ENCODE measurements at places on chromosomes 3 and 15. TPM values are rescaled to one million over a fixed set of nuclear protein-coding genes. Genes with fewer than 3 reads are reported as not detected.

- DNase-seq: no peak
Observed at GRCh38 chr15:74022706-74023470, 28.4 kb downstream of the PML start.

- DNase-seq: no peak
Observed at GRCh38 chr15:58361273-58361759, 70.5 kb upstream of the LIPC start.

DNA sequence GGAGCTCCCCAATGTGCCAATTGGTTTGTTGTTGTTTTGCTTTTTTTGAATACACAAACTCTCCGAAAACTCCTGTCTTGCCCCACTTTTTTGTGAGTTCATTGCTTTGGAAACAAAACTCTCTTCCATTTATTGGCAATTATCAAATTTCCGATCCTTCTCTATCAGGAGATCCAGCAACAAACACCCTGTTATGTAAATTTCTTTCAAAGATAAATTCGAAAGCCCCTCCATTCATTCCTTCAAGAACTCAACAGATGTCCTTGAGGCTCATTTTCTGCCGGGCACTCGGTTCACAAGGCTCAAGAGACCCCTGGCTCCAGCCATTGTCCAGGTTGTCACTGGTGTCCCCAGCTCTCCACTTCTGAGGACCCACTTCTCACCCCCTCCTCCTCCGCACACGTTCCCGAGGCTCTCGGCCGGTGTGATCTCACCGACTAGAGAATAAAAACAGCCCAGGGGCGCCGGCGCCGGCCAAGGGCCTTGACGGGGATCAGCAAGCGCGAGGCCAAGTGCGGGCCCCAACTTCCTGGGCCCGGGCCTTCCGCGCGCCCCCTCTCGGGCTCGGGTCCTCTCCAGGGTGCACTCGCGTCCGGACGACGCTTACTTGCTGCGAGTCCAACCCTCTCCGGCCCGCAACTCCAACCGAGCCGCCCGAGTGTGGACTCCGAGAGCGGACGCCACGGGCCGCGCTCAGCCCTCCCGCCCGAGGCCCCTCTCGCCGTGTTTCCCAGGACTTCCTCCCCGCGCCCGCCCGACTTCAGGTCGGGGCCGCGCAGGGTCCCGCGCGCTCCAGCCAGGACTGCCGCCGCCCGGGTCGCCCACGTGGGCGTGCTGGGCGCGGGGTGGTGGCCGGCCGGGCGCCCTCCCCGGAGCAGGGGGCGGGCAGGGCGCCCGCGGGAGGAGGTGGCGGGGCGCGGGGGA, 533 bp upstream of the SMAD3 start:
- DNase-seq: no peak

Gene EHHADH
- 9.0 TPM for total RNA-seq

Gene MESP1
- 2.6 TPM for total RNA-seq

Gene GHSR
- not detected for total RNA-seq

- DNase-seq: no peak
Observed at GRCh38 chr15:48510976-48511375, 134.5 kb downstream of the FBN1 start.

- peak; percentile 18 for DNase-seq
Observed at GRCh38 chr3:94269763-94270162, 206.9 kb downstream of the NSUN3 start.

DNA sequence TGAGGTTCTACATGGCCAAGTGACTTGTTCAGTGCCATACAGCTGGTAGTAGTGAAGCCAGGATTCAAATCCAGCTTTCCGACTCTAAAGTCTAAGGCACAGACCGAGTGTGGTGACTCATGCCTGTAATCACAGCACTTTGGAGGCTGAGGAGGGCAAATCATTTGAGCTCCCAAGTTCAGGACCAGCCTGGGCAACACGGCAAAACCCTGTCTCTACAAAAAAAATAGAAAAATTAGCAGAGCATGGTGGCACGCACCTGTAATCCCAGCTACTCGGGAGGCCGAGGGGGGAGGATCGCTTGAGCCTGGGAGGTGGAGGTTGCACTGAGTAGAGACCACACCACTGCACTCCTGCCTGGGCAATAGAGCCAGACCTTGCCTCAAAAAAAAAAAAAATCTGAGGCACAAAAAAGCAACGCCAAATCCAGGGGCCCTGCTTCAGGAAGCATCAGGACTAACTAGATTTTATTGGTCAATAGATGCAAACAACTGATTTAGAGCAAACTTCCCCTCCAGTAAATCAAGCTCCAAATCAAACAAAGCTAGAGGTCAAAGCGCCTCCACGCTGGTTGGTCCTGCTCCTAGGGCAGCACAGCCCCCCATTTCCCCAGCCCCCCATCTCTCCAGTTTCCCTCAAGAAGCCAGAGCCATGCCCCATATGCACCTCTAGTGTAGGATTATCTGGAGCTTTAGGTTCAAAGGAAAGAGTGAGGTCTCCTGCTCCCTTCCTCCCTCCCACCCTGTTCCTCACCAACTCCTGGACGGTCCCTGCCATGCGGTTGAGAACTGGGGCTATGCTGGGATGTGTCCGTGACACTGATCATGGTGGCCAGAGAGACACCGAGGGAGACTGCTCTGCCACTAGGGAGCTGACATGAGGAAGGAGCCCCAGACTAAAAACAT, 2.9 kb upstream of the TNK2 start:
- DNase-seq: no peak

Gene ARL6IP5
- total RNA-seq: 86.6 TPM

DNA sequence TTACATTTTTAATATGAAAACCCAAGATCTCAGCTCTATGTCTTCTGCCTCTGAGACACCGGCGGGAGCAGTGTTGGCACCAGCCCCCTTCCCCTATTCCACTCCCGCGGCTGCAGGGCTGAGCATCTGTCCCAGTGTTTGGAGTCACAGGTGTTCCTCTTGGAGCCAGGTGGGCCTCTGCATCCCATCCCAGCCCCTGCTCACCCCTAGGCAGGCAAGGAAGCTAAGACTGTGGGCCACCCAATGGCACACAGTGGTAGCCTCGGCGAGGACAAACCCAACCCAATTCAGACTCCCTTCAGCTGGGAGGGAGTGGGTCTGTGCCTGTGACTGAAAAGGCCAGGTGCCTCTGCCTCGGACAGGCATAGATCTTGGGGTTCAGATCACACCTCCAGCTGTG, 3.1 kb downstream of the CHST13 start:
- no peak for DNase-seq

Gene MYO1E
- total RNA-seq: 233 TPM

- no peak for DNase-seq
Observed at GRCh38 chr3:65348398-65348995, 660.7 kb upstream of the ADAMTS9 start.

- DNase-seq: no peak
Observed at GRCh38 chr3:141239511-141240281, 8.1 kb downstream of the PXYLP1 start.

DNA sequence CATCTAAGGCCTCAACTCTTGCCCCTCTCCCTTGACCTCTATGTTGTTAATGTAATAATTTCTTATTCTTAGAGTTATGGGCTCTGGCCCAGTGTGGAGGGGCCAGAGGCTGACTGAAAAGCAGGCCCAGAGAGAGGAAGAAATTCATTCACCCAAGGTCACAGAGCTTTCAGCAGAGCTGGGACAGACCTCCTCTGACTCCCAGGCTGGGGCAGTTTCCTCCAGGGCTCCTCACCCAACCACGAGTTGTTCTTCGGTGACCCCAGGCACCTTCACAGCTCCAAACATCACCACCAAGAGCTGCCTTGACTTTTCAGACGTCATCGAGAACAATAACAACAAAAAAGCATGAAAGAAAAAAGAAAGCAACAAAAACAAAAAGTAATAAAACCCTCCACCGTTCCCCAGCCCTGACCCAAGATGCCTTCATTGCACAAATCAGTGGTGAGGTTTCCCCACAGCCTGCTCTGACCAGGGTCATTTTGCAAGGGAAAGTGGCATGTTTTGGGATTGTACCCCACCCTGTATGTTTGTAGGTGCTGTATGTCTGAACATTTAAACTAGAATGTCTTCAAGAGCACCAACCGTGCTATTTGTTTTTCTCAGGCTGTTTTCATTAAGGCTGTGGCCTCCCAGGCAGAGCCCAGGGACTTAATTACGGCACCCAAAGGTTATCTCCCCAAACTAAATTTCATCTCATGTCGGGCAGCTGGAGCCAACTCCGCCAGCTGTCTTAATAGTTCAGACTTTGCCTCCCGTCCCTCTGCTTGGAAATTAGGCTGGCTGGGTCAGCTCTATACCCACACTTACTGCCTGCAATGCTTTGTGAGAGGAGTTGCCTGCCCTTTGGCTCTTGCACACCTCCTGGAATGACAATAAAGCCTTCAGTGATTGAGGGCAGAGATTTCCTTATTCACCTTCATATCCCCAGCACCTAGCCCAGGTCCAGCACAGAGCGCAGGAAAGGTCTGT, 173.8 kb downstream of the RPLP1 start:
- DNase-seq: no peak

GRCh38 chr15:88022716-88023115, 233.8 kb downstream of the NTRK3 start:
- DNase-seq: no peak

GRCh38 chr3:190436331-190436730, 13.4 kb downstream of the TMEM207 start:
- DNase-seq: no peak

GRCh38 chr3:64368257-64369020, 143.2 kb upstream of the PRICKLE2 start:
- no peak for DNase-seq

Gene GPR149
- total RNA-seq: not detected

Gene NGLY1
- 23.3 TPM for total RNA-seq

Gene UACA
- 9.4 TPM for total RNA-seq

DNA sequence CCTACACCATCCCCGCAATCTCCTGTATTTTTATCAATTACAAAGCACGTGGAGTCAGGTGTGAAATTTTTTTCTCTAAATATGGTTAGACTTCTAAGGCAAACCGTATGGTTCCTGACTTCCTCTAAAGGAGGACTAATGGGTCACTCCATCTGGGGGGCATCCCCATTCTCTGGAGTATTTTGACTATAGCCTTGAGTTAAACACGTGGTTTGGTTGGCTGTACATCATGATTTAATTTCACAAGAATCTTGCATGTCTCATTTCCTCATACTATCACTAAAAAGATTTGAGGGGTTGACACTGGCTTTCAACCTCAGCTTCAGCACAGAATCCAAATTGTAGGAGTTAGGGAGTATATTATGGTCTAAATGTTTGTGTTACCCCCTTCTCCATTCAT, 25.3 kb upstream of the ZNF770 start:
- no peak for DNase-seq

GRCh38 chr3:192816351-192816750, 89.0 kb upstream of the FGF12 start:
- DNase-seq: no peak

Data from kidney epithelial cell (primary cell).